ENCODE measurements at places on chromosomes 11 and 22.
A peak's percentile ranks its signal among the peaks of the same experiment; 100 is the strongest.

GRCh38 chr11:3180869-3181268 is 15.8 kb upstream of the OSBPL5 start:
- DNase-seq: no peak

DNA sequence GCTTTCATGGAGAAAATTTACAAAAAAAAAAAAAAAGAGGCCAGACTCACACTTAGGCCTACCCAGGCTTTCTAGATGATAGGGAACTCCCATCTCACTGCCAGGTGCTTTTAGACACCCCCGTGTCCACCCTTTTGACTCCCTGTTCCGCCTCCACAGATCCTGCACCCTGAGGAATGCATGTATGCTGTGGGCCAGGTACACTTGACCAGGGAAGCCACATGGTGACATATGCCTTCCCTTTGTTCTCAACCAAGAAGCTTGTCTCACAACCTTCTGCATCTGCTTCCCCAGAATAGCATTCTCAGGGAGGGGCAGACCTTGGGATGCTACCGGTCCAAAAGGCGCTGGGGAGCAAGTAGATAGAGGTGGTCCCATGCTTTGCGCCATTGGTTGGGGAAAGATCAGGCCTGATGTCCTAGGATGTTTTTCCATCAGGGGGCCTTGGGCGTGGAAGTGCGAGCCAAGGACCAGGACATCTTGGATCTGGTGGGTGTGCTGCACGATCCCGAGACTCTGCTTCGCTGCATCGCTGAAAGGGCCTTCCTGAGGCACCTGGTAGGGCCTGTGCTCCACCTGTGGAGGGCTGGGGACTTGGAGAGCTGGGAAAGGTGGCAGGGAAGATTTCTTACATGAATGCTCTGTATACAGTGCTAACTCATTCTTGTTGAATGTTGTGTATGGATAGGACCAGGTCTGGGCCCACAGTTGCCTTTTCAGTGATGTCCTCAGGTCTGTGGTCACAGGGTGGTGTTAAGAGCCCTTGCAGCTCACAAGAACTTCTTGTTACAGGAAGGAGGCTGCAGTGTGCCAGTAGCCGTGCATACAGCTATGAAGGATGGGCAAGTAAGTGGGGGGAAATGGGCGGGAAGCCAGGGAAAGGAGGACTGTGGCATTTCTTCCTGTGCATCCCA is 7.5 kb downstream of the HMBS start:
- no peak for DNase-seq

GRCh38 chr11:67588136-67588503 is 4.5 kb downstream of the GSTP1 start:
- no peak for DNase-seq

- no peak for DNase-seq
Observed at GRCh38 chr11:24837112-24837511, 340.3 kb downstream of the LUZP2 start.

- peak; percentile 7 for DNase-seq
Observed at GRCh38 chr11:22780952-22781593, 48.5 kb downstream of the SVIP start.

Data from GM13977 (cell line).